ENCODE measurements at places on chromosomes 11 and 22. TPM values are rescaled to one million over a fixed set of nuclear protein-coding genes. Genes with fewer than 3 reads are reported as not detected.

The SLC22A12 gene
- not detected for total RNA-seq

DNA sequence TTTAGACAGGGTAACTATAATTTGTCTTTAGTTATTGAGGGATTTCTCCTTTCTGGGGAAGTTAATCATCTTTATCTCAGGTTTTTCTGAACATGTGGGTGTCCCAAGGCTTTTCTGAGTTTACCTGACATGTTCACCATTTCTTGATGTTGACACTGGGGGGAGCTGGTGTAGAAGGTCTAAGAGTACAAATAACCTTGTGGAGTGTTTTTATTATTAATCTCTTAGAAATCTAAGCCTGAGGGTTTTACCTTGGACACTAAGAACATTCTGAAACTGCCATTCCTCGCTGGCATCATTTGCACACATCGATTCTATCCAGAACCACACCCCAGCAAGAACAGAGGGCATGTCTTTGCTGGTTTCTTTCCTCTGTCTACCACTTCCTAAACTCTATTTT lies 15.6 kb upstream of the C11orf91 start:
- DNase-seq = no peak

DNA sequence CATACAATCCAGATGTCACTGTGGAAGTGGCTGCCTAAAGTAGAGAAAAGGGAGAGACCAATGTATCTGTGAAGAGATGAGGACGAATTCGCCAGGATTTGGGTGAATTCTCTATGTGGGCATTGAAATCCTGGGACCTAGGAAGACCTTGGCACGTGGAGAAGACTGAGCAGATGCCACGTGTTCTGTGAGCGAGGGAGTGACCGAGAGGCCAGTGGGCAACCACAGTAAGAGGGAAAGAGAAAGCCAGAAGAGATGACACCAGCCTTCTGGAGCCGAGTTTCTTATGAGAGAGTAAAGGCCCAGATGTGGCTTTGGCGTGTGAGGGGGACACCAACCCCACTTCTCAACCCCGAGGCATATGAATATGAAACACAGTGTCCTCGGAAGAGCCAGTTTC lies 228.1 kb downstream of the BUD13 start:
- no peak for DNase-seq

DNA sequence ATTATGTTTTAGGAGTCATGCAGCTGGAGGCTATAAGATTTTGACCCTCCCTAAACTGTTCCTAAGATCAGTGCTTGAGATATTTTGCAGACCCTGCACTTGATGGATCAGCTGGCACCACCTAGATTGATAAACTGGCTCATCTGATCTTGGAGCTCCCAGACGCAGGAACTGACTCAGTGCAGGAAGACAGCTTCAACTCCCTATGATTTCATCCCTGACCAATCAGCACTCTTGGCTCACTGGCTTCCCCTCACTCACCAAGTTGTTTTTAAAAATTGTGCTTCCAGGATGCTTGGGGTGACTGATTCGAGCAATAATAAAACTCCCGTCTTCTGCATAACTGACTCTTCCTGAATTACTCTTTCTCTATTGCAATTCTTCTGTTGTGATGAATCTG lies 637.5 kb upstream of the FAT3 start:
- DNase-seq = no peak

The GLB1L3 gene
- 0.18 TPM for total RNA-seq

All from lung (tissue), 17 donors.